CD4-positive, alpha-beta T cell treated with Interleukin-6 for 4 hours (primary cell): ENCODE measurements at places on chromosomes 11 and 22.

DNA sequence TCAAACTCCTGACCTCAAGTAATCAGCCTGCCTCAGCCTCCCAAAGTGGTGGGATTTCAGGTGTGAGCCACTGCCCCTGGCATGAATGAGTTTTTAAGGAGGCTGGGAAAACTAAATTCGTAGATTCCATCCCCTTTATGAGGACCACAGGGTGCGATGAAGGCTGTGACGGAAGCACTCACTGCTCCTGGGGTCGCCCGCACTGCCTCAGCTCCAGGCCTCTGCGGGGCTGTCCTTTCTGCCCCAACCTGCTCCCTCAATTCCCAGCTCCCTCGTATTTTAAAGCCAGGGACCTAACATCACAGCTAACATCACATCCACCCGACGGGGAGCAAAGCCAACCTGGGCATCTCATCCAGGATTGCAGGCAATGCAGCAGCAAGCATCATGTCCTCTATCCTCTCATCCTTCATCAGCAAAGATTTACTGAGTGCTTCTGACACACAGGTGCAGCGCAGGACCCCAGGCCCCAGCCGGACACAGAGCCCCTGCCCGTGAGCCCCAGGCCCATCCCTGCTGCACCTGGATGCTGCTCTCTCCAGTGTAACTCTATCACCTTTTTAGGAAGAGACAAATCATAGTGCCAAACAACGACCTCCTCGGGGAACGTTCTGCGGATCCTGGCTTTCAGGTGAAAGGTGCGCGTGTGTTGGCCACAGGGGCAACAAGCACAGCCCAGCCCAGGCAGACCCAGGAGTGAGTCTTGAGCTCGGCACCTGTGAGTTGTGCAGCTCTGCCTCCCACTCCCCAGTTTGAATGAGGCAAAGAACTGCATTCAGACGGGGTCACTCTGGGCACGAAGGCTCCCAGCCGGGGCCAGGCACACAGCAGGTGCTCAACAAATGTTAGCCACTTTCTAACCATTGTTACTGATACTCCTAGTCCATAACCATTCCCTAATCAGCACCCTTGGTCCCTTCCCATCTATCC, 134.3 kb downstream of the CRYBB2 start:
- no peak for DNase-seq

GRCh38 chr11:61168042-61168688, 6.9 kb upstream of the VPS37C start:
- no peak for DNase-seq

- DNase-seq: no peak
These were observed 390.2 kb downstream of the LUZP2 start for GRCh38 chr11:24886880-24887619.

GRCh38 chr11:93024369-93024768, 54.9 kb downstream of the MTNR1B start:
- DNase-seq: no peak

GRCh38 chr11:128171506-128171905, 415.9 kb downstream of the ETS1 start:
- DNase-seq: no peak

DNA sequence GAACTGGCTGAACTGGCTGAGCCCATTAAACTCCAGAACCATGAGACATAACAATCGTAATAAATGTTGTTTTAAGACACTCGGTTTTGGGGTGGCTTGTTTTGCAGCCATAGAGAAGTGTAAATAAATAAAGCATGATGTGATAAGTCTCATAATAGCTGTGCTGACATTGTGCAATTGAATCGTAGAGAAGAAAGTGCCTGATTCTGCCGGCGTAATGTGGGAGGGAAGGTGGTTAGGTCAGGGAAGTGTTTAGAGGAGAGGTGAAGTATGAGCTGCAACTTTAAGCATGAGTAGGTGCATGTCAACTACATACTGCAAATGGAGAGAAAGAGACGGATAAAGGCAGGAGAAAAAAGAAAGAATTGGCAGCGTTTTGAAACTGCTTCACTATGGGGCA, 217.1 kb downstream of the BLID start:
- DNase-seq: no peak

GRCh38 chr11:47225552-47226400, 11.0 kb downstream of the DDB2 start:
- DNase-seq: no peak

DNA sequence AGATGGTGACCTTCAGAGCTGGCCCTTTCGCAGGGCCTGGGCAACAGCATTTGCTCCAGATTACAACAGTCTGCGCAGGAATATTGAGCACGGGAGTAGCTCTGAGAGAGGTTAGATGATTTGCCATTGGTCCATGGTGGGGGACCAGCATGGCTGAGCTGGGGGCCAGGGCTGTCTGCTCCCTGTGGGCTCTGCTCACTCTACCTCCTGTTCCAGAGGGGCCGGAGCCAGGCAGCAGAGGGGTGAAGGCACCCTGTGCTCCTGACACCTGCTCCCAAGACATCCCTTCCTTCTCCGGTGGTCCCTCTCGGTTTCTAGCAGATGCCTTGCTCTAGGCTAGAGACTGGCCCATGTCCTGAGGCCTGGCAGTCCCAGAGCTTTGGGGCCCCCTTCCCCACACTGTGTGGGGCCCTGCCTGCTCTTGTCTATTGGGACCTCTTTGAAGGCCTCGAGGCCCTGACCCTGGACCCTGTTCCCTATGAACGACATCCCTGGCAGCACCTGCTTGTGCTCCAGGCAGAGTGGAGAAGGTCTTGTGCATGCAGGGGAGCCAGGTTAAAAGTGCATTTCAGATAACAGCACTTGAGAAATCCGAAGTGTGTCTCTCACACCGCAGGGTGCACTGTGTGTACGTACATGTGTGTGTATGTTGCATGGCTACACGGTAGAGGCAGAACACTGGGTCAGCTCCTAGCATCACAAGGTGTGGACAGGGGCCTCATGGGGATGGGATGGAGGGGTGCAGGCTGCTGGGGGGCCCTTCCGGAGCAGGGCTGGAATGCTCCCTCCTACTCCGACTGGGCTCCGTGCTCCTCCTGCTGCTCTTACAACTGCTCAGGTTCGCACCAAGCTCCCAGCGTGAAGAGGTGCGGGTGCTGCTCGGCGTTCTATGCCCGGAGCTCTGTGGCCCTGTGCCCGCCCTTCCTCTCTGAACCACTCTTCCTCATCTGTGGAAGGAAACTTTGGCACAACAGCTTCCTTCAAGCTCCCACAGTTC, 123.3 kb upstream of the B3GAT1 start:
- no peak for DNase-seq

GRCh38 chr11:65150509-65151299, 16.4 kb upstream of the SYVN1 start:
- no peak for DNase-seq

DNA sequence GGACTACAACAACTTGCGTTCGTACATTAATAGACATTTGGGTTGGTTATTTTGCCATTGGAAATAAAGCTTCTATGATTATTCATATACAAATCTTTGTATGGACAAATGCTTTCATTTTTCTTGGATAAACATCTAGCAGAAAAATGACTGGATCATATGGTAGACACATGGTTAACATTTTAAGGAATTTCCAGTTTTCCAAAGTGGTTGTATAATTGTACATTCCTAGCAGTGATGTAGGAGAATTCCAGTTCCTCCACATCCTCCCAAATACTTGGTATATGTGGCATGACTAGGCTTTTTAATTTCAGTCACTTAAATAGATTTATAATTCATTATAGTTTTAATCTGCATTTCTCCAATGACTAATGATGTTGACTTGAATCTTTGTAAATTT, 246.2 kb upstream of the NCAM1 start:
- no peak for DNase-seq

DNA sequence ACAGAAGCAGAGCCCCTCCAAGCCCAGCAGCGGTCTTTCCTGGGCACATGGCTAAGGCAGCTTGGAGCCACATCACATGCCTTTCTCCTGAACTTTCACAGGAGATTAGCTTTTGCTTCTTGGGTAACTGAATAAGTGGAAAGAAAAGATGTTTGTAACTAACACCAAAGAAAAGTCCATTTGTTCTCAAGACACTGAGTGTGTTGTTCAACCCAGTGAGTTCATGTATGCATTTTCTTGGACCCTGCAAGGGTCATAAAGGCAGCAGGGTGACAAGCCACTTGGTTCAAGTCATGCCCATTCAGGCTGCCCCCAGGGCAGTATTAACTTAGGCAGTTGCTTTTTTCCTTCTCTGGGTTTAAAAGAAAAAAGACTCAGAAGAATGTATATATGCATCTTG, 203.4 kb downstream of the FAM76B start:
- no peak for DNase-seq

DNA sequence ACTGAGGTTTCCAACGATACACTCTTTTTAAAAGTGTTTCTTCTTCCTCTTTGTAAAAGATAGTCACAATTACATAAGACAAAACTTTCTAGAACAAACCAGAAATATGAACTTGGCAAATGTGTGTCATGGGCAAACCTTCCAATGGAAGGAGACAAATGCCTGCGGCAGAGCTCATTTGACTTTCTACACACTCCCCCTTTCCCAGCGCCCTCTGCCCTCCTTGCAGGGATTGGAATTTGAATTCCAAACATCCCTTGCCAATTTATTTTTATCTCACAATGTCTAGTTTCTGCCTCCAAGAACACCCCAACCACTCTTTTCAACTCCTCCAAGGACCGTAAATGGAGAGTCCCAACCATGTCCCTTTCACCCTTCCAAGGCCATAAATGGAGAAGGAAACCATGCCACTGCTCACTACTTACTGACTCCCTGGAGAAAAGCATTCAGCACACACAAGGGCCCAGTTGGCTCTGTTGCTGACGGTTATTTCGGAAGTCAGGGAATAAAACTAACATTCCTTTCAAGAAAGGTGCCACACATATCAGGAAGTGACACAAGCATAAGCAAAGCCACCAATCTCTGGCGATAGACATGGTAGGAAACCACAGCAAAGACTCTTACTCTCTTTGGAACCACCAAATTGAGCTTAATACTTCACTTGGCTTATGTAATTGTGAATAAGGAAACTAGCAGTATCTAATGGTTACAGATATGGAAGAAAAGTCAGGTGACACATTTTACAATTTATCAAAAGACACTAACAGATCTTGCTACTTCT, 15.0 kb upstream of the ESAM start:
- no peak for DNase-seq

GRCh38 chr11:121244884-121245283, 47.7 kb upstream of the SC5D start:
- DNase-seq: no peak
